ENCODE measurements at places on chromosomes 2 and 18.

DNA sequence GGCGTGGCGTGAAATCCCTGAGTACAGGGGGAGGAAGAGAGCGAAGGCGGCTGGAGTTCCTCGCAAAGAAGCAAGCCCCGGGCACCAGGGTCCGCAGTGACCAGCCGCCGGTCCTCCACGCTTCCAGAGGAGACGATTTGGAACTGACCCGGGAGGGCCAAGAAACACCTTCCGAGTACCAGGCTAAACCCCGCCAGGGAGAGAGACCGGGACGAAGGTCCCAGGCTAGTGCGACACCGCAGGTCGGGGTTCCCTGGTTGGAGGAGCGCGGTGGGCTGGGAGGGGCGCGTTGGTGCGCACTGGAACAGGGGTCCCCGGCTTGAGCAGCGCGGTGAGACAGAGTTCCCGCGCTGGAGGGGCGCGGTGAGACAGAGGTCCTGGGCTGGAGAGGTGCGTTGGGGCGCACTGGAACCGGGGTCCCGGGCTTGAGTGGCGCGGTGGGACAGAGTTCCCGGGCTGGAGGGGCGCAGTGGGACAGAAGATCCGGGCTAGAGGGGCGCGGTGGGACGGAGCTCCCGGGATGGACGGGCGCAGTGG, 901 bp downstream of the WDFY1 start:
- no peaks in the 10 kb centered on the region for H3K27me3 ChIP-seq
- H3K27ac ChIP-seq: peak overlapping the region; percentile 80
- H3K4me1 ChIP-seq: peaks cover 58% of the 10 kb centered on the region
- peak; percentile 30 for DNase-seq

GRCh38 chr2:216222650-216223352, 113.7 kb downstream of the XRCC5 start:
- peaks cover 2% of the 10 kb centered on the region for H3K36me3 ChIP-seq
- no peaks in the 10 kb centered on the region for H3K27me3 ChIP-seq
- DNase-seq: peak; percentile 56

DNA sequence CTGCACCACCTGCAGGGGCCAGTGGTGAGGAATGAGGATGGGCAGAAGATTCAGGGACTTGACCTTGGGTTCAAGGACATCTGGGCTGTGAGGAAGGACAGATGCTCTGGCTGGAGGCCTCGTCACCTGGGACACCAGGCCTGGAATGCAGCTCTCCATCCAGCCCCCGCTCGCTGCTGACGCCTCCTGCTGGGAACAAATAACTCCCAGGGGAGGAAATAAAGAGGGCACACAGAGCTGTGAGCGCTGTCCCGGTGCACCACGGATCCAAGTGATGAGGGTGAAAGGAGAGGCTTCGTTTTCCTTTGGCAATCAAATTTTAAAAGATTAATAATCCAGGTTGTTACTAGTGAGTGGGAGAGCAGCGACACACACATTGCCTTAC, 368.0 kb upstream of the MYT1L start:
- H3K4me3 ChIP-seq: no peak overlapping the region
- no peak overlapping the region for H3K27ac ChIP-seq
- H3K4me1 ChIP-seq: peaks cover 11% of the 10 kb centered on the region
- H3K36me3 ChIP-seq: no peaks in the 10 kb centered on the region
- H3K27me3 ChIP-seq: no peaks in the 10 kb centered on the region

DNA sequence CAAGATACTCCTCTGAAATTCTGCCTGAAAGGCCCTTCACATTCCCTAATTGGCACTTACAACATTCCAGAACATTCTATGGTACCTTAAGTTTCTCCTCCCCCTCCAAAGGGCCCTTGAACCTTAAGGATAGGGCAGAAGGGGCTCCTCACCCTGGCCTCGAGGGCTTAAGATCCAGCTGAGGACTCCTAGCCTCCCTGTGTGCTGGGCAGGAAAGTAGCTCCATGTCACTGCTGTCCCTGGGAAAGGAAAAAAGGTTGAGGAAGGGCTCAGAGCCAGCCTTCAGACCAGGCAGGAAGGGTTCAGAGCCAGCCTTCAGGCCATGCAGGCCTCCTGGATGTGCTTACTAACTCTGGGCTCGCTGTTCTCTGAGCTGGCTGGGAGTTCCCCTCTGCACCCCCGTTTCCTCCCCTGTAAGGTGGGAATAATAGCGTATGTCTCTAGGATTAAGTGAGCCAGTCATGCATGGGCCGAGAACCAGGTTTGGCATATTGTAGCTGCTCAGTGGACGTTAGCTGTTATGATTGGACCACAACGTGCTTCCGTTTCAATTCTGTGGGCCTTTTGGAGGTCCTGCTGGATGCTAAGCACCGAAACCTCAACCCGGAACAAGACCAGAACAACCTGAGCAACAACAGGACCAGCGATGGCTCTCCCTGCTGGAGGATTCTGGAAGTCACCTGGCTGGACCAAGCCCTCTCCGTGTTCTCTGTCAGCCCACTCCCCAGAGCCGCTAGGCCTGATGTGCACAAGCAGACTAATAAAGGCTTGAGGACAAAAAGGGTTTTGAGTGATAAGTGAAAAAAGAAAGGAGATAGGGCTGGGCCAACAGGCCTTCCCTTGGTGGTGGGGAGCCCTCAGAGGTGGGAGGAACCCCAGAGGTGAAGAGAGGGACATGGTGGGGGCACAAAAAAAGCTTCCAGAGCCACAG, 1.0 kb upstream of the B3GNT7 start:
- no peak for DNase-seq
- H3K27me3 ChIP-seq: peaks cover 28% of the 10 kb centered on the region
- H3K4me3 ChIP-seq: no peak overlapping the region
- no peak overlapping the region for H3K27ac ChIP-seq
- H3K36me3 ChIP-seq: no peaks in the 10 kb centered on the region

DNA sequence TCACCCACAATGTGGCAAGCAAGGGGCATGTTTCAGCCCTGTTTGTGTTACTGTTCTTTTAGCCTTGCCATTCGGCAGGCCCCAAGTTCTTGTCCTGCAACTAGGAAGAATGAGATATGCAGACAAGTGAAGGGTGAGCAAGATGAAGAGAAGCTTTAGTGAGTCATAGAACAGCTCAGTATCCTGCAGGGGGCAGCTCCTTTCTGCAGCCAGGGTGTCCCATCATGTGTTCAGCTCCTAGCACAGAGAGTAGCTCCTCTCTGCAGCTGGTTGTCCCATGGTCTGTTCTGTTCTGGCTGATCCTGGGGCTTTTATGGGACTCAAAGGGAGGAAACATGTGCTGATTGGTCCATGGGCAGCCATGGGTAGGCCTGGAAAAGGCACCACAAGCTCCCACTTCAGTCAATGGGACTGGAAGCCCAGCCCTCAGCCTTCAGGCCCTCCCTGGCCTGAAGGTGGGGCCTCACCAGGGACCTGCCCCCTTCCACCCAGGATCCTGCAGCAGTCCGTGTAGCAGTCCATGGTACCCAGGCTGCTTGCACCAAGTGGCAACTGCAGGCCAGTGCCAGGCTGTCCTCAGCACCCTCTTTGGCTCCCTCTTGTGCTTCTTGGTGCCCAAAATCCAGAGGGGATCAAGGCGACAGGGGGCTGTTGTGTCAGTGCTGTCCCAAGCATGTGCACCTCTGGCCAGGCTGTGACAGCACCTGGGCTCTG, 326.4 kb downstream of the NR4A2 start:
- no peaks in the 10 kb centered on the region for H3K4me1 ChIP-seq
- H3K4me3 ChIP-seq: no peak overlapping the region
- no peaks in the 10 kb centered on the region for H3K36me3 ChIP-seq
- H3K27ac ChIP-seq: no peak overlapping the region
- H3K27me3 ChIP-seq: no peaks in the 10 kb centered on the region

DNA sequence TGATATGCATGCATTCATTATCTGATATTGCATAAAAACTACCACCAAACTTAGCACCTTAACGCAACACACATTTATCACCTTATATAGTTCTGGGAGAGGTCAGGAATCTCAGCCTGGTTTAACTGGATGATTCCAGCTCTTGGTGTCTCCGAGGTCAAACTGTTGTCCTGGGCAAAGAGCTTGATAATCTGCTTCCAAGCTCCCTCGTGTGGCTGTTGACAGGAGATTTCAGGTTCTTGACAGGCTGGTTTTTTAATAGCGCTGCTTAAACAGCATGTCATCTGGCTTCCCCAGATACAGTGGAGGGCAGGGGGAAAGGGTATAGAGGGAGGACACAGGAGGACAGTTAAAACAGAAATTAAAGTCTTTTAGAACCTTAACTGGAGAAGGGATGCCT, 785.0 kb downstream of the CNTNAP5 start:
- H3K4me3 ChIP-seq: no peak overlapping the region
- no peaks in the 10 kb centered on the region for H3K36me3 ChIP-seq
- no peaks in the 10 kb centered on the region for H3K4me1 ChIP-seq

DNA sequence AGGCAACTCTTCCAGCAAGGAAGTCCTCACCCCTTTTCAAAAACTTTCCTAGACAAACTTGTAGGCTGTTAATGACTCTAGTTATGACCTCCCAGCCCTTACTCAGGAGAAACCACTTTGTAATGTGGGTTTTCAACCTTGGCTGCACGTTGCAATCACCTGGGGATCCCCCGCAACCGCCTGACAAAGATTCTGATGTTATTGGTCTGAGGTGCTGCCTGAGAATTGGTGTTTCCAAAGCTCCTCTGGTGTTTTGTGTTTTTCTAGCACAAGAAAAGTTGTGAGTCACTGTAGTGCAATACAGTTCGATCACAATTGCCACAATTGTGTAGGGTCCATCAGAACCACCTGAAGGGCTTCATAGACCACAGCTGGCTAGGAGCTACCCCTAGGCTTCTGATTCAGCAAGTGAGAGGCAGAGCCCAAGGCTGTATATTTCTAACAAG, 121.6 kb downstream of the SP100 start:
- H3K27ac ChIP-seq: no peak overlapping the region
- DNase-seq: peak; percentile 70
- peaks cover 24% of the 10 kb centered on the region for H3K36me3 ChIP-seq
- peaks cover 15% of the 10 kb centered on the region for H3K4me1 ChIP-seq
- H3K4me3 ChIP-seq: no peak overlapping the region

Data from activated naive CD4-positive, alpha-beta T cell treated with anti-CD3 and anti-CD28 coated beads for 36 hours (primary cell).